Activated CD8-positive, alpha-beta memory T cell treated with anti-CD3 and anti-CD28 coated beads for 24 hours (primary cell): ENCODE measurements at places on chromosomes 6 and 20.

- DNase-seq: no peak
These were observed 1568.4 kb downstream of the GRIK2 start for GRCh38 chr6:102961902-102962301.

DNA sequence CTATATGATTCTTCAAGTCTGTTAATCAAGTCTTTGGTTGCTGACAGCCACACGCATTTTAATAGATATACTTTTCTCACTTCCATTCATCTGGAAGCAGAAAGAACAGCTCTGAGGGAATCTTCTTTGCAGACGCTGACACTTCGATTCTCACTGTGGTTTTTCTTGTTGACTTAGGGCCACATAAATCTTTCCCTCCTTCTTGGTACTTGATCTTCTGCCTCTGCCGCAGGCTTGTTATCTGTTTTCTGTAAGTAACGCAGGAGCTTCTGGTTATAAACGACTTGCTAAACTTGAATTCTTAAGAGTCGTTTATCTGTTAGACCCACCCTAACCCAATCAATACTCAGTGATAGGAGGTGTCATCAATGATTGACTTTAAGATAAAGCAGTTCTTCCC lies 268.8 kb upstream of the SULF2 start:
- DNase-seq: no peak

GRCh38 chr6:120764312-120764711 lies 570.0 kb downstream of the TBC1D32 start:
- no peak for DNase-seq

- DNase-seq: no peak
These were observed 704.1 kb downstream of the PTPRT start for GRCh38 chr20:42485556-42485955.
